ENCODE measurements at places on chromosomes 7 and 10. TPM values are rescaled to one million over a fixed set of nuclear protein-coding genes. Genes with fewer than 3 reads are reported as not detected.

DNA sequence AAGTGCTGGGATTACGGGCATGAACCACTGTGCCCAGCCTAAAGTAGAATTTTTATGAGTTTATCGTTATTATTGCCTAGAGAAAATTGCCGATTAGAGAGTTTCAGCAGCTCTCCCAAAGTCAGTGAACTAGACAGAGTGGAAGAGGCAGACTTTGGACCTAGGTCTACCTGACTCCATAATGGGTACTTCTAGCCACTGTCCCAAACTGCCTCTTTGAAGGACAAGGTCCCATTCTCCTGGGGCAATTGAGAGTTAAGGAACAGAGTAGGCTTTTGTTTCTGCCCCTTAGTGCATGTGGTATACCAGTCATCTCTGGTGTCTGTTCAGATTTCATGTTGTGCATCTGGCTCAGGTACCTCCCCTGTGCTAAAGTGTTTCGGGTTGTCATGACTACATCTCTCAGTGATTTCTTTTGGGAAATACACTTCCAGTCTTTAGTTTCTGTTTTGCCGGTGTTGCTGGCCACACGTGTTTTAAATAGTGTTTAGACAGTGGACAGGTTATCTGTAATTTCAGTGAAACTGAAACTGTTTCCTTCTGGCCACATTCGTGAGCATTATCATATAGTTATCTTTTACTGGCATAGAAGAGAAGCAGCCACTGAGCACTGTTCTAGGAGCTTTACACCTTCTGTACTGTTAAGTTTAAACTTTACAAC, 4.7 kb downstream of the TMEM236 start:
- DNase-seq = no peak
- H3K4me3 ChIP-seq = no peak overlapping the region
- no peaks in the 10 kb centered on the region for H3K4me1 ChIP-seq

DNA sequence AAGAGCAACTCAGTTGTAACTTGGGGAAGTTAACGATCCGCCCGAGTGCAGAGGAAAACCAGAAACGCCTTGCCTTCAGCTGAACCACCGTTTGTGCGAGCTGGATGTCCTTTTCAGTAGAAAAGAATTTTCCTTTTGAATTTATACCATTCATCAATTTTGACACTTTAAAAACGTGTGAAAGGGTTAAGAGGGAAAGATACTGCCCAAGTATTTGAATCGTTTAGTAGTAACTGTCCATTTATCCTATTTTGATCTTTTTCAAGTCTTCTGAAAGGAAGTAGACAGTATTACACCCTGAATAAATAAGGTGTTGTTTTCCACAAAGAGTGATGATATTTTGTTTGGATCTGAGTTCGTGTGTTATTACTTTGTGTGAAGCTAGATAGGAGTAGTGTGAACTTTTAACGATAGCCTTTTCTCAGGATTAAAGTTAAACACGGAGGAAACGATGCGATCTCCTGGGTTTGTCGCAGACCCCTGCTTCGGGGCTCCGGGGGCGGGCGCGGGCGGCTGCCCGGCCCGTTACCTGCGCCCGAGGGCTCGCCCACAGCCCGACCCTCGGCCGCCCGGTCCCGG, 830 bp upstream of the BMI1 start:
- H3K36me3 ChIP-seq = no peaks in the 10 kb centered on the region
- peaks cover 3% of the 10 kb centered on the region for H3K4me1 ChIP-seq
- H3K27ac ChIP-seq = no peak overlapping the region

GRCh38 chr10:110822712-110823311, 48.9 kb upstream of the PDCD4 start:
- peaks cover 38% of the 10 kb centered on the region for H3K4me1 ChIP-seq
- peak overlapping the region; percentile 83 for H3K27ac ChIP-seq
- no peak overlapping the region for H3K4me3 ChIP-seq
- H3K36me3 ChIP-seq = no peaks in the 10 kb centered on the region
- no peak for DNase-seq
- H3K27me3 ChIP-seq = no peaks in the 10 kb centered on the region

DNA sequence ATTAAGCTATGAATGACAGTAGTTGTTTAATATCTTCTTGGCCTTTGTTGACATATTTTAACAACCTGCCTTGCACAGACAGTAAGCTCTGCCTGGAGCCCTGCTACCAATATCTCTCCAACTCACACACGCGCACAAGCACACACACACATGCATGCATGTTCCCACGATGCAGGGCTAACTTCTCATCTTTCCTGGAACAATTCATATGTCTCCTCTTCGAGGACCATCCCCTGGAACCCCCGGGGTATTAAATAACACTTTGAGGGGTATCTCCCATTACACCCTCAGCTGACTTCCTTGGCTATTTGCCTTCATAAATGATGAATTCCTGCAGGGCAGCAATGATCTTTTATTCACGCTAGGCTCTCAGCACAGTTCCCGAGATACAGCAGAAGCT, 258.0 kb downstream of the TRIL start:
- no peaks in the 10 kb centered on the region for H3K36me3 ChIP-seq
- DNase-seq = no peak
- no peaks in the 10 kb centered on the region for H3K27me3 ChIP-seq
- no peaks in the 10 kb centered on the region for H3K4me1 ChIP-seq
- no peak overlapping the region for H3K4me3 ChIP-seq
- H3K27ac ChIP-seq = no peak overlapping the region

The HK1 gene
- polyA plus RNA-seq = 19.9 TPM

The TMEM236 gene
- 0.12 TPM for polyA plus RNA-seq

Data from ovary (tissue), 10 donors.